DND-41 (cell line): ENCODE measurements at places on chromosomes 3 and 15.

DNA sequence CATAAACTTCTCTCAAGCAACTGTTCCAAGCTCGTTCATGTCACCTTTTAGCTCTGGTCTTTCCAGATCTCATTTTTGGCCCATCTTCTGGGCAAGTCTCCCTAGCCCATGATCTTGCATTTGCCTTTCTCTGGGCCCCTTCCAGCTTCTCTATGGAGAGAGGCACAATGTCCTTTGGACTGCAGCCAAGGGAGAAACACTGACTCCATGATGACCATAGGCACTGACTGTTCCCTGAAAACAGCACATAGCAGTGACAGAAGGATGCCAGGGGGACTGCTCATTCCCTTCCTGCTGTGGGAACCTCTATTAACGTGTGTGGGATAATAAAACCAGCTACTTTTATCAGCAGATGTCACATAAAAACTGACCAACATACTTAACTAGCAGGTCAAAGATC is 60.3 kb downstream of the STRIT1 start:
- H3K4me3 ChIP-seq: no peak overlapping the region
- H3K4me1 ChIP-seq: no peaks in the 10 kb centered on the region
- H3K27me3 ChIP-seq: no peaks in the 10 kb centered on the region
- DNase-seq: no peak
- no peak overlapping the region for H3K27ac ChIP-seq
- no peaks in the 10 kb centered on the region for H3K36me3 ChIP-seq

GRCh38 chr3:43852066-43852465 is 161.3 kb downstream of the ABHD5 start:
- peaks cover 8% of the 10 kb centered on the region for H3K27me3 ChIP-seq
- DNase-seq: no peak
- no peaks in the 10 kb centered on the region for H3K4me1 ChIP-seq
- H3K36me3 ChIP-seq: no peaks in the 10 kb centered on the region
- H3K4me3 ChIP-seq: no peak overlapping the region

DNA sequence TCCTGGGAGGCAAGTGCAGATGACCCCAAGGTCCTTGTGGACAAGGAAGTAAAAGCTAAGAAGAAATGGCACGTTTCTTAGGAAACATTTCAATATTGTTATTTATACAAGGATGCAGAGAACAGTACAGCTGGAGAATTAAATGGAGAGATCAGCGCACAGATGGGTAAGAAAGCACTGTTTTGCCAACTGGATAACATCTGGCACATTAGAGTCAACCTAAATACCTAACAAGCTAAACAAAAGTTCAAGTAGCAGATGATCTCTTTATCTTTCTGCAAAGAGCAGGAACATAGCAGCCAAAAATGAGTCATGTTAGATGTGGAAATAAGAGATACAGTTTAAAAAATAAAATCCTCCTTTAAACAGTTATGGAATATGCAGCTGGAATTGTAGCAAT is 15.7 kb upstream of the DPPA4 start:
- no peaks in the 10 kb centered on the region for H3K36me3 ChIP-seq
- no peak overlapping the region for H3K4me3 ChIP-seq
- no peak for DNase-seq
- H3K27ac ChIP-seq: no peak overlapping the region

- H3K27ac ChIP-seq: peak overlapping the region; percentile 38; the same call in 1 of the 2 replicates
- peak; percentile 77 for DNase-seq
- peaks cover 4% of the 10 kb centered on the region for H3K27me3 ChIP-seq
- no peak overlapping the region for H3K4me3 ChIP-seq
- peaks cover 21% of the 10 kb centered on the region for H3K4me1 ChIP-seq
These were observed 80.7 kb upstream of the ALDH1L1 start for GRCh38 chr3:126261037-126261436.
